ENCODE measurements at places on chromosomes 11 and 22.
A peak's percentile ranks its signal among the peaks of the same experiment; 100 is the strongest.

- DNase-seq: no peak
Observed at GRCh38 chr11:129943036-129943435, 47.7 kb upstream of the NFRKB start.

DNA sequence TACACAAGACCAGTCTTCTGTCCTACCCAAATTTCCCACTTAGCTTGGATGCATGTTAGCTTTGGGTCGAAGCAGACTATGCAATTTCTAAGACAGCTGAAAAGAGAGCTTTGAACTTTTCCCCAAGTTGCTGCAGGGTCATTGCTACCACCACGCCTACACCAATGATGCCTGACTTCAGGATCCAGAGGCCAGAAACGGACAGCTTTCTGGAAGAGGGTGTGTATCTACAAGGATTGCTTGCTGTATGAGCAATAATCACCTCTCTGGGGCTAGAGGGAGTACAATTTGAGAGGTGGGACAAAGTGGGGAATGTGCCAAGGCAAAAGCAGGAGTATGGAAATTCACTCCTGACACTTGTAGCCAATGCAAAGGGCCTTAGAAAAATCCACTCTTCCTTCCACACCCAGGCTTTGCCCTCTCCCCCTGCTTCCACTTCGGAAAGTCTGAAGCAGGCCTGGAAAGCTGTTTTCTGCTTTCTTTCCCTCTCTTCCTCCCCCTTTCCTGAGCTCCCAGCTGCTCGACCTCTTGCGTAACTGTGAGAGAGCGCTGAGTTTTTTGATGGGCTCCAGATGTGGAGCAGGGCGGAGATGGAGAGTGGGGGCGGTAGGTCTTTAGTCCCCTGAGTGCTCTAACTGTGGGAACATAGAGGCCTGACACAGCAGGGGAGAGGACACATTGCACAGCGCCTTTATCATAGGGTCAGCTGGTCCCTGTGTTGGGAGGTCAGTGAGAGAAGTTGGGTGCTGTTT is 2.1 kb upstream of the PHLDB1 start:
- no peak for DNase-seq

DNA sequence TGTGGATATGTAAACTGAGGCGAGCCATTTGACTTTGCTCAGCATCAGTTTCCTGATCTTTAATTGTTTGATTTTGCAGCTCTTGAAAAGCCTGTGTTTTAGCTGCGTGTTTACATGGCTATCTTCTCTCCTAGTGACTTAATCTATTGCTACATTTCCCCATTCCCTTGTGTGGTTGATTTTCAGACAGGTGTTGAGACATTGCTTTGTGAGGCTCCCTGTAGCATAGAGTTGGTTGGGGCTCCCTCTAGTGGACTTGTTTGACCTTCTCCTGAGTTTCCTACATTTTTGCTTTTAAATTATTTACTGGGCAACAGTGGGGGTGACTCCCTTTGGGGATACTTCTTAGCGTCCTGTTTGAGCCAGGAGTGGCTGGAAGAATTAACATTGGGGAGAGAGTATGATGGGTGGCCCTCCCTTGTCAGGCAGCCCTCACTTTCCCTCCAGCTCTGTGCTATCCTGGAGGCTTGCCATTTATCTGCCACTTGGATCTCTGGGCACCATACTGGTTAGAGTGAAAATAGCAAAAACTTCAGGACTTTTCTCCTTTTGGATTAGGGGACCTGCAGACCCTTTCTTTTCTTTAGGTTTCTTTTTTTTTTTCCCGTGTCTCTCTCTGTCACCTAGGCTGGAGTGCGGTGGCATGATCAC is 9.2 kb upstream of the CBL start:
- DNase-seq: peak; percentile 89

DNA sequence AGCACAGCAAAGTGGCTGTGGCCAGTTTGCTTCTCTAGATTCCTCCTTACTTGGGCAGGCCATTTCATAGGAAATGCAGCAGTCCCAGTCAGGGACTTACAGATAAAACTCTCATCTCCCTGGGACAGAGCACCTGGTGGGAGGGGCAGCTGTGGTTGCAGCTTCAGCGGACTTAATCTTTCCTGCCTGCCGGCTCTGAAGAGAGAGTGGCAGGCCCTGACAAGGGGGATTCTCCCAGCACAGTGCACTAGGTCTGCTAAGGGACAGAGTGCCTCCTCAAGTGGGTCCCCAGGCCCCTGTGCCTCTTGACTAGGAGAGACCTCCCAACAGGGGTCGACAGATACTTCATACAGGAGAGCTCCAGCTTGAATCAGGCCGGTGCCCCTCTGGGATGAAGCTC is 1649.1 kb downstream of the LRRC4C start:
- no peak for DNase-seq

DNA sequence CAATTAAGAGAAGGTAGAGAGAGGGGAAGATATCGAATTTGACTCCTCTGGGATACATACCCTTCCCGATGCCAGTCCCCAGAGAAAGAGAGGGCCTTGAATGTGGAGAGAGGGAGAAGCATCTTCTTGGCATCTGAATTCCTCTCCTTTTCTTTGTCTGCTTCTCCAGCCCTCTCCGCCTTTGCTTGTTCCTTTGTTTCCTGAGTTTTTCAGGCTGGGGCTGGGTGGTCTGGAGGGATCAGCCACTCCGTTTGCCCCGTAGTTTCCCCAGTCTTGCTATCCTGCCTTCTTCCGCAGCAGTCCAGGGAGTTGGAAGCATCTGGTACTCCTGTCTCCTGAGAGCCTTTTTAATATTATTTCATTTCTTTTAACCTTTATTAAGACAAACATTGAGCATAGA is 107.1 kb upstream of the CADM1 start:
- no peak for DNase-seq
